Urinary bladder (tissue), 4 donors: ENCODE measurements at places on chromosomes 12 and 14. TPM values are rescaled to one million over a fixed set of nuclear protein-coding genes. Genes with fewer than 3 reads are reported as not detected.

GRCh38 chr12:123897221-123897620 lies 75.4 kb downstream of the CCDC92 start:
- DNase-seq = no peak

DNA sequence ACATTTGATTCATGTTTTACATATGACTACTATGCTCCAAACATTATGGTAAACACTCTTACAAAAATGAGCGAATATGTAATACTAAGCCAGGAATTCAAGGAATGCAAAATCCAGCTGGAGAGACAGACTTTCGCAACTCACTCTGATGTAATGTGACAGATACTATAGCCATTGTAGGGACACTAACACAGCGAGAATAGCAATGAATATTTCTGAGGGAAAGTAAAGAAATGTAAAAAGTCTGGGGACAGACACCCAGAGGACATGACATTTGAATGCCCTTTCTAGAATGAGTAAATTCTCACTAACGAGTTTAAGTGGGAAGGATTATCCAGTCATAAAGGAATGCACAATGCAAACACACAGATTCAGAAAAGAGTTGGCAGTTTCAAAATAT lies 121.9 kb downstream of the PIK3C2G start:
- DNase-seq = peak; percentile 40

GRCh38 chr12:95358111-95359083 lies 115.6 kb upstream of the METAP2 start:
- DNase-seq = no peak

GRCh38 chr12:101878243-101878821 lies 952 bp downstream of the DRAM1 start:
- DNase-seq = no peak

DNA sequence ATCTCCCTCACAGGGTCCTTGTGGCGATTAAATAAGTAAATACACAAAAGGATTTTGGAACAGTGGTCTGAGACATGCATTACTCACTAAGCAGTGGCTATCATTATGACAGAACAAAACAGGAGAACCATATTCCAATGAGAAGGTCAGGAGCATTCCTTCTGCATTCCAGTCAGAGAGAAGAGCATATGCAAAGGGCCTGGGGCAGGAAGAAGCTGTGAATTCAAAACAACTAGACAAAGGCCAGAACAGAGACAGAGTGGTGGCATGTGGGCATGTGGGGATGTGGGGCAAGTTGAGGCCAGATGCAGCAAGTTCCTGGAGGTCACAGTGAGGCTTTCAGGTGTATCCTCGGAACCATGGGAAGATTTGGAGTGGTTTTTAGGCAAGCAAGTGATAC lies 70.1 kb upstream of the VRK1 start:
- no peak for DNase-seq

DNA sequence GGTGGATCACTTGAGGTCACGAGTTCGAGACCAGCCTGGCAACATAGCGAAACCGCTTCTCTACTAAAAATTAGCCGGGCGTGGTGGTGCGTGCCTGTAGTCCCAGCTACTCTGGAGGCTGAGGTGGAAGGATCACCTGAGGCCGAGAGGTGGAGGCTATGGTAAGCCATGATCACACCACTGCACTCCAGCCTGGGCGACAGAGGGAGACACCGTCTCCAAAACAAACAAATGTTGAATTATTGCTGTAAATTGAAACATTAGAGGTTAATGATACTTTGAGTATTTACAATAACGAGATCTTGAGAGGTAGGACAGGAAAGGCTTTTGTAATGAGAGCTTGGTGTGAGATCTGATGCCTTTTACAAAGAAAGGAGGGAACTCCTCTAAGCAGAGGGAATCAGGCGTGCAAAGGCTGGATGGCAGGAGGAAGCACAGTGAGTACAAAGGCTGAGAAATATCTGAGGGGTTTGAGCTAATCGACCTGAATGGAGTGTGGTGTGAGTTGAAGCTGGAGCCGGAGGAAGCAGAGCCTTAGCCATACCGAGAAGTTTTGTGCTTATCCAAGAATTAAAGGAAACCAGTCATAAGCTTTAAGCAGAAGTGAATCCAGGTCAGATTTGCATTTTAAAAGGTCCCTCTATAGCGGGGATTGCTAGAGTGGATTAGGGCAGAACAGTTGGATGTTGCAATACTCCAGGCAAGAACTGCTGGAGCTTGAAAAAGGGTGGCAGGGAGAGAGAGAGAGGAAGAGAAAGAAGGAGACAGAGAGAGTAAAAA lies 1.1 kb downstream of the RHNO1 start:
- no peak for DNase-seq

The HOXC4 gene
- 1.6 TPM for total RNA-seq

The PTPRO gene
- 4.8 TPM for total RNA-seq

- DNase-seq = no peak
Measured at GRCh38 chr14:81169711-81170103, 51.1 kb downstream of the GTF2A1 start.

GRCh38 chr14:87712396-87713090 lies 280.4 kb downstream of the GALC start:
- DNase-seq = no peak

DNA sequence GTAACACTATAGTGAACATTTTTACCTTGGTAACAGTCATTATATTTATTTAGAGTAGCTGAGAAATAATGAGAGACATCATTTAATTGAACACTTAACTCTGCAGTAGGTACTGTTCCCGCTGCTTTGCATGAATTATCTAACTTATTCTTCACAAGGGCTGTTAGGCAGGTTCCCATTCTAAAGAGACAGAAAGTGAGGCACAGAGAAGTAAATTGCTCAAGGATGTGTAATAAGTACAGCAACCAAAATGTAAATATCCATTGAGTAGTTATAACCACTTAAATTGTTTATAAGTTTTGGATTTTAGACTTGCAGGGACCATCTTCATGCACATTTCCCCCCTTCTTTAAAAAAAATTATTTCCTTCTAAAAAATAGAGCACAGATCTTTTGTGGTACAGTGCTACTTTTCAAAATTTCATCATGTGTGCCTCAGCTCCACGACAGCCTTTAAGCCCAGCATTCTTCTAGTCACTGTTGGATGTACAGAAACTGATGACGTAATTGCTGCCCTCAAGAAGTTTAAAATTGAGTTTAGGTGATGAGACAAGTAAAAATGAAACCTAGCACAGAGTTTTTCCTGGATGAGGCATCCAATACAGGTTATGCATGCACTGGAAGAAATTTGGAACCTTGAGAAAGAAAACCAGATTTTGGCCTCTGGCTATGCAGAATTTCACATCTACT lies 6.0 kb upstream of the MANSC4 start:
- DNase-seq = no peak
